ENCODE measurements at places on chromosomes 13 and 19. TPM values are rescaled to one million over a fixed set of nuclear protein-coding genes. Genes with fewer than 3 reads are reported as not detected.

TUBB4A gene
- total RNA-seq = 2.5 TPM

STARD13 gene
- total RNA-seq = 67.8 TPM

NOTCH3 gene
- total RNA-seq = 53.6 TPM

RXFP2 gene
- not detected for total RNA-seq

NCCRP1 gene
- 1.1 TPM for total RNA-seq

CRTC1 gene
- 4.8 TPM for total RNA-seq

F10 gene
- 27.6 TPM for total RNA-seq

SIAH3 gene
- 0.16 TPM for total RNA-seq

UBE2M gene
- total RNA-seq = 31.0 TPM

PSG1 gene
- total RNA-seq = not detected

SLAIN1 gene
- 7.6 TPM for total RNA-seq

KCTD4 gene
- total RNA-seq = 0.26 TPM

CEACAM1 gene
- 6.2 TPM for total RNA-seq

OR10H1 gene
- total RNA-seq = 0.05 TPM

DCT gene
- total RNA-seq = 0.21 TPM

GPR12 gene
- total RNA-seq = not detected

ZNF177 gene
- total RNA-seq = 8.6 TPM

ZNF583 gene
- 22.7 TPM for total RNA-seq

PBX4 gene
- 3.9 TPM for total RNA-seq

B3GNT3 gene
- total RNA-seq = 5.7 TPM

CPT1C gene
- total RNA-seq = 11.8 TPM

CCDC70 gene
- not detected for total RNA-seq

DHRS12 gene
- 6.4 TPM for total RNA-seq

ZNF497 gene
- total RNA-seq = 2.1 TPM

C13orf46 gene
- total RNA-seq = 0.85 TPM

ZNF8 gene
- 7.8 TPM for total RNA-seq

SKA3 gene
- 16.7 TPM for total RNA-seq

CRLF1 gene
- total RNA-seq = 2.5 TPM

CEACAM16 gene
- not detected for total RNA-seq

ZNF575 gene
- 0.42 TPM for total RNA-seq

CEACAM6 gene
- total RNA-seq = 2.2 TPM

CALR3 gene
- total RNA-seq = not detected

TTC9B gene
- total RNA-seq = 0.21 TPM

SLC10A2 gene
- total RNA-seq = not detected

CCNA1 gene
- total RNA-seq = not detected

REEP6 gene
- total RNA-seq = 4.9 TPM

MBD3L2 gene
- not detected for total RNA-seq

NAPSA gene
- 0.58 TPM for total RNA-seq
